ENCODE measurements at places on chromosomes 5 and 9.

DNA sequence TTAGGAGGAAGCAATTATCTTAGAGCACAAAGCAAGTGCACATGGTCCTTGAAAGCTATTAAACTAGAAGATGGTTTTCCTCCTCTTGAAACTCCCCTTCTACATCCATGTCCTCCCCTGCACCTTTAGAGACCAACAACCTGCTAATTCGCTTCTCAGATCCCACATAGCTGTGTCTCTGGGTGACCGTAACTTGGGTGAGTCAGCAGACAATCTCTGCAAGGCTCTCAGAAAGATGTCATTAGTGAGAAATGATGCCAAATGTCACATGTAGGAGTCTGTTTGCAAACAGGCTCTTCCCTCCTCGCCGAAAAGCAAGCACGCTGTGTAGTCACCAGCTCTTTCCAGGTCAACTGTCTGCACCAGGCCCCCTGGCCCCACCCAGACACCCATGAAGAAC lies 291.8 kb downstream of the SLIT3 start:
- no peak for DNase-seq

DNA sequence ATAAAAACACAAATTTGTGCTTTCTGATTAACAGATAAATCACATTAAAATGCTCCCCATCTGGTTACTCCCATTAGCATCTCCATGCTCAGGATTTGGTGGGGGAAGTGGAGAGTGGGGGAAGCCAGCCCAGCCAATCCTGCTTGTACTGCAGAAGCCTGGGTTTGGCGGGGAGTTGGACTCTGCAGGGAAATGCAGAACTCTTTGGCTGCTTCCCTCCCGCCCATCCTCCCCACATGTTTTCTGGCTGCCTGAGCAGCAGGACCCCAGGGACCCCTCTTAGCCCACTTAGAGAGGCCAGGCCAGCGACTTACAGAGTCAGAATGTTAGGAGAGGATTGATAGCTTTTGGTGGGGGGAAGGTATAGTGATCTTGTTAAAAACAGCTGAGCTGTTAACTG lies 59.5 kb upstream of the FOXI1 start:
- no peak for DNase-seq

- DNase-seq: no peak
Measured at GRCh38 chr5:151432210-151432609, 15.2 kb upstream of the SLC36A1 start.

DNA sequence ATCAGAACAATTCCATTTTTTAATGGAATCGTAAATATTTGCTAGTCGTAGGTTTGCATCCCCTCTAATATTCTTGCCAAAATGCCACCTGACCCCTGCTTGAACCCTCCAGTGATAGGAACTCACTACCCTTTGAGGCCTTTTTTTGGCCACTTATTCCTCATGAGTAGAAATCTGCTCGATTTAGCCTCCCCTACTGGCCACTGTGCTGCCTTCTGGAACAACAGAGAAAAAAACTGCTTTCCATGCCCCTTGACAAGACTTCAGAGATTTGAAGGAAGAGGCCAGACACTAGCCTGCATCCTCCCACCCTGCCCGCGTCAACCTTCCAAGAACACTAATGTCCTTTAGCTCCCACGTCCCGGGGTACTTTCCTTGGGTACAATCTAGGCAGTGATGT lies 4.1 kb downstream of the CCDC69 start:
- no peak for DNase-seq

GRCh38 chr5:157596487-157596886 lies 20.9 kb upstream of the ADAM19 start:
- DNase-seq: no peak

All from activated CD4-positive, alpha-beta T cell treated with anti-CD3 and anti-CD28 coated beads, Interleukin-2, amount 50 U/mL, for 24 hours (primary cell).